ENCODE measurements at places on chromosomes 5 and 9.

GRCh38 chr9:134971696-134972095, 54.0 kb upstream of the FCN1 start:
- DNase-seq, result no peak

DNA sequence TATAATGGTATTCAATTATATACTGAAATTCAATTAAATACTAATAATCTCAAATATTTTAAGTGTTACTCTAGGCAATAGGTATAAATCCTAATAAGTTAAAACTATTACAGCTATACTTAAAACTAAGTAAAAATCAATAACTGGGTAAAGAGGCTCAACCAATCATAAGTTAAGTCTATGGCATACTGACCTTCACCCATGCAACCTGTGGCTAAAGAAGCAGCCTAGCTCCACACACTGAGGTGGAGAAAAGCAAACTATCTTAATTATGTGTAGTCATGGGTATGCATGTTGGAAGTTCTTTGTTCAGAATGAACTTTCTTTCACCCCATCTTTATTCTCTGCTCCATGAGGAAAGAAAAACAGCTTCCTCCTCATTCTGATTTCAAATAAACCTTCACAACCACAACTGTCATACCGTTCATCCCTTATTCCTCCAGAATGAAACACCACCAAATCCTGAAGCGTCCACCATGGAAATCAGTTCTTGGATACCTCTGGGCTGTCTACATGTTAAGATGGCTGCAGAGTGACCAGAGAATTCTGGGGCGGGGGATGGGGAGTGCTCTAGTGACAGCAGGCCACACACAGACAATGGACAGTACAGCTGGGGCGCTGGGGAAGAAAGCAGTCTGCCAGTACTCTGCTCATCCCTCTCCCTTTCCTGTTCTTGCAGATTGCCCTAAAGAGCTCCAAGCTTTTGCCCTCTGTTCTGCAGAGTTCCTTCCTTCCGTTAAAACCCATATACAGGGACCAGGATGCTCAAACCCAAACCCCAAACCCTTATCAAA, 62.3 kb downstream of the RIGI start:
- no peak for DNase-seq

DNA sequence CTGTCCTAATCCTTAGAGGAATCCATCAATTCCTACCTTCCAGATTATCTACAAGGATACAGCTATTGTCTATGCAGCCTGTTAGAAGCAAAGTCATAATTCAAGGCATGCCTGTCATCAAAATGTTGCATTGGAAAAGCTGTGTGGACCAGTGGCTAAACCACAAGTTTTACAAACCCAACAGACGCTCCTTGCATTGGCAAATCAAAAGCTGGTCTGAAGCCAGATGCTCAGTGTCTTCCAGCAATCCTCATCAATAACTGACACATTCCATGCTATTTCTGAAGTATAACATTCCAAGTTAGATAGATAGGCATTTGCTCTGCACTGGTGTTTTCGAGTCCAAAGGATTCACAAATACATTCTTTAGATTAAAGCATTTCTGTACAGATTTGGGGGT, 213.6 kb downstream of the EBF1 start:
- no peak for DNase-seq

DNA sequence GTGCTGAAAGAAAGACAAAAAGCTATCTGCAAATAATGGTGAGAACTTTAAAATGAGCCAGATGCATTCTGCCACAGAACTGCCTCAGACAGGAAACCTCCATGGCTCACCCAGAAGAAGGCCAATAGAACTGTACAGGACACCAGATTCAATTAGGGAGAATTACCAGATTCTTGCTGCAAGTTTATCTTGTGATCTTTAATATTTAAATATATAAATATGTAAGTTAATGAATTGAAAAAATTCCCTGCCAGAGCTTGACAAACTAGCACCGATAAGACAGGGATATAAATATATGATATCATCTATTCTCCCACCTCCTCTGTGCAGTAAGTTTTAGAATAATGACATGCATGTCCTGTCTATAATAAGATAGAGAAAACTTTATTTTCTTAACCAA, 252.8 kb downstream of the PLK2 start:
- DNase-seq, result no peak

GRCh38 chr5:173237875-173238220, 2.8 kb upstream of the NKX2-5 start:
- DNase-seq, result no peak

- DNase-seq, result peak; percentile 6
These were observed 186.9 kb downstream of the AUH start for GRCh38 chr9:91174772-91175171.

GRCh38 chr9:117189121-117189520, 225.7 kb downstream of the ASTN2 start:
- DNase-seq, result no peak

DNA sequence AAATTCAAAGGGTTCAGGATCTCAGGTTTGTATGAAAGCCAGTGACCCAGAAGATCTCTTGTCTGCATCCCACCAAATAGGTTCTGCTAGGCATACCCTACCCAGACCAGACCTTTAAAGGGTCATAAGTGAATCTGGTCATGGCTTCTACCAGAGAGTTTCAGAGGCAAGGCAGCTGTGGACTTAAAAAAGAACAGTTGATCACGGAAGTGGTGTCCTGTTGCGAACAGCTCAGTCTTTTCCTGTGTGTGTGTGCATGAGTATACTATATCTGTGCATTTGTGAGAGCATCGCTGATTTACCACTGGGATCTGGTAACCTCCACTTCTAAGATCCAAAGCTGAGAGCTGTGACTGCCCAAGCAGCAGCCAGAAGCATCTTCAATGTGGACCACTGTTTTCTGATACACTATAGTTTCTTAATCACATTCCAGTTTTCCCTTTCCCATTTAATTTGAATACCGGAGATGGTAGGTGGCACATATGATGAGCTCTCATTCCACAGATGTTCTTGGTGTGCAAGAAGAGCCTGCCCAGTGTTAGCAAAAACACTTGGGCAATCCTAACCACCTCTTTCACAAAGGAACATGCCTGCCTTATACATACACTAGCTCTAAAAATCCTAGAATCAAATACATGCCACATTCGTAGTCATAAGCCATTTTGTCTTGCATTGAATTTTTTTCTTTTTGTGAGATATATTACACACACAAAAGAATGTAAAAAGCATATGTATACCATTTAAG, 36.2 kb upstream of the OR2S2 start:
- no peak for DNase-seq

- DNase-seq, result peak; percentile 11
These were observed 13.4 kb upstream of the FGF1 start for GRCh38 chr5:142699184-142699720.
